ENCODE measurements at places on chromosomes 13 and 19.

DNA sequence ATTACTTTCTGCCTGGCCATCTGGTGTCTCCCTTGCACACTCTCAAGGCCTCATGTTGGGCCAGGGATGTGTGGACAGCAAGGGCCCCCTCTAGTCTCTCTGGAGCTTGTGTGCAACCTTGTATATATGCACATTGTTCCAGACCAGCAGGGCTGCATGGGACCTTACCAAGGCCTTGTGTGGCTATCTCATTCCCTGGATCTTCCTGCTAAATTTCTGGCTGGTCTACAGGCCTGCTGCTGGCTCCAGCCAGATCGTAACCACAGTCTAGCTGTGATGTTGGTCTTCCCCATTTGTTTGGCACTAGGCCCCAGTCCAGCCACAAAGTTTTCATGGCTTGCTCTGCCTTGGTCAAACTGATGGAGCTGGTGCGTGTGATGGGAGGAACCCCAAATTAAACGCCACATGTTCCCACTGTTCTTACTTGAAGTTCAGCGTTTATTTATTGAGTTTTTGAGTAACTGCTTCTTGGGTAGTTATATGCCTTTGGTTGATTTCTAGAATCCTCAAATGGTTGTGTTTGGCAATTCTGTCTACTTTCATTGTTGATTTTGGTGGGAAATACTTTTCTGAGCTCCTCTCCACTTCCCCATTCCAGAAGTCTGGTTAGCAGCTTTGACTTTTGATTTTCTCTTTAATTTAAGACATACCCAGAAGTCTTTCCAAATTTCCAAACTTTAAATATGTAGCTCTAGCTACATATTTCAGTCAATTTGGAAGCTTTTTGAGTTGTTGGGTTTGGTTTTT is 56.4 kb downstream of the SIPA1L3 start:
- DNase-seq = no peak

DNA sequence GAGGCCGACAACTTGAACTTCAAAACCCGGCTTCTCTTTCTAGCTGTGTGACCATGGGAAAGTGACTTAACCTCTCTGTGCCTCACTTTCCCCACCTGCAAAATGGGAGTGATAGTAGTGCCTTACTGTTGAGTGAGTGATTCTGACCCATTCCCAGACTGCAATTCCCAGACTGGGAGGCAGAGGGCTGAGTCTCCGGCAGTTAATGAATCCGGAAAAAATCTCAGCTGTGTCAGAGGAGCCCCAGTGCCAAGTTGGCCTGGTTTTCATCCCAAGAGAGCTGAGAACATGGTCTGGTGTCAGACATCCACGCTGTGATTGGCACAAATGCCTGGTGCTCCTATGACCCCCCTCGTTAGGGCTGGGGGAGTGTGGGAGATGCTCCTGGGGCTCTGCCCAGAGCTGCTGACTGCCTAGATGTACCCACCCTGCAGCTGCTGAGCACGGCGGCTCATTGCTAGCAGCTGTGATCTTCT is 50.0 kb downstream of the PIN1 start:
- peak; percentile 71 for DNase-seq

- no peak for DNase-seq
These were observed 12.6 kb downstream of the FBXO46 start for GRCh38 chr19:45717983-45718650.

DNA sequence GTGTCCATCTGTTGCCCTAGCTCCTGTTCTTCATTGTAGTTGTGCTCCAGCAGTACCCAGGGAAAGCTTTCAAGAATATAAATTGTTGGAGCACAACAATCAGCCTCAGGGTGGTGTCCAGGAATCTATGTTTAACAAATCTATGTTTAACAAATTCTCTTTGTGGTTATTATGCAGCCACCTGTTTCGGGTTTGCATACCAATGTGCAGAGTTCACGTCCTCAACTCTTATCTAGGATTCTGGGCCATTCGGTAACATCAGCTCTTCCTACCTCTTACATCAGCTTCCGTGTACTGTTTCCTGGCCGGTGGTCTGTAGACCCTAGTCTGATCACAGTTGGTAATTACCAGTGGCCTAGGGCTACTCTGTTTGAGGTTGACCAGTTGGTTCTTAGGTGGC is 17.0 kb downstream of the MTUS2 start:
- DNase-seq = no peak

GRCh38 chr13:113431171-113431570 is 22.1 kb downstream of the ADPRHL1 start:
- no peak for DNase-seq
